HL-60 (cell line): ENCODE measurements at places on chromosomes 5 and 9.
A peak's percentile ranks its signal among the peaks of the same experiment; 100 is the strongest.

- peak; percentile 3 for DNase-seq
These were observed 279.1 kb downstream of the MAST4 start for GRCh38 chr5:66875315-66875714.

GRCh38 chr9:27539479-27540441 is 10.1 kb upstream of the MOB3B start:
- DNase-seq, result no peak

DNA sequence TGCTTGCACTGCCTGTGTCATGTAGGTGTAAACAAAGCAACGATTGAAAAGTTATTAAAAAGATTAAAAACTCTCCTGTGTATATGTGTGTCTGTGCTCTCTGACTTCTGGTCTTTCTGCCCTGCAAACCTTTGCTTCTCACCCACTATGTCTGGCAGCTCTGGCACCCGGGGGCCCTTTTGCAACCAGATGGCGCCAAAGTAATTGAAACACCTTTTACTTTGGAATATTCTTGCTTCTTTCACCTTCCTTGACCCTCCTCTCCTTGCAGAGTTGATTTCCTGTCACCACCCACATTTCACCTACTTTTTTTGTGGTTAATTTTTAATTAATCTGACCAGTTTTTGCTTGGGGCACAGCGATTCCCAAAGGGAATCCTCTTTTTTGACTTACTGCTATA is 275.5 kb downstream of the ARHGEF28 start:
- DNase-seq, result no peak

GRCh38 chr5:157510682-157511081 is 50.7 kb downstream of the NIPAL4 start:
- DNase-seq, result no peak

DNA sequence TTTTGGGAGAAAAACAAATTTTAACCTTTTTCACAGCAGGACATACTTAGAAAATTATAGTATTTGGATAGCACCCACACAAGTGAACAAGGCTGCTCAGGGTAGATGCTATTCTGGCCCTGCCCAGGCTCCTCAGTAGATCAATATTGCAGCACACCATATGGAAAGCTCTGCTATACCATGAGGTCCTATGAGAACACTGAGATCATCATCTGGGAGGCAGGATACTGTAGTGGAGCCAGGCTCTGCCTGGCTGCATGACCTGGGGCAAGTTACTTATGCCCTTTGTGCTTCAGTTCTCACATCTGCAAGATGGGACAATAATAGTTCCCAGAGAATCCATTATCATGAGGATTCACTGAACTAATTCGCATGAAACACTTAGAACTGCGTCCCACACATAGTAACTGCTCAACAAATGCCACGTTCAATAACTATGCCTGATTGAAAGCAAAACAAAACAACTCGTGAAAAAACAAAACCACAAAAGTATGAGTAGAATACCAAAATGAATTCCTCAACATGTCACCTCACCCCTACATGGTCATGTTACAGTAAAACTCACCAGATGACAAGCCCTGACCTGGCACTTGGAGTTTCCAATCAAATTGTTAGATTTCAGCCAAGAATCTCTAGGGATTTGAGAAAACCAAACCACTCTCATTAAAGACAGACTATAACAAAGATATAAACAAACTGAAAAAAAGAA is 31.9 kb downstream of the ARSB start:
- no peak for DNase-seq

- DNase-seq, result no peak
These were observed 167.1 kb downstream of the NIPBL start for GRCh38 chr5:37043693-37044092.

DNA sequence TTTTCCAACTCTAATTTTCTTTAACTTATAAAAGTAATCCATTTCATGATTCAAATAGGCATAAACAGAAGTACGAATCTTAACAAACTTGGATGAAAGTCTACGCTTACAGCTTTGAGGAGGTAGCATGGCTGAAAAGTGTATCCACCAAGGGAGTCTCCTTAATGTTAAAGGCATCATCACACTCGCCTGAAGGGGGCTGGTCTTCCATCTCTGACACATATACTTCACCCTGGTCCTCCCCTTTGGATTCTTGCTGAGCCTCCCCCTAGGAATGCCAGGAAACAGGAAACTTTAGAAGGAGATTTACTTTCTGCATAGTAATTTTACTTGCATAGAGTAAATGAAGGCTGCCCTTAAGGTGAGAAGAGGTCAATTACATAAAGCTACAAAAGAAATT is 10.3 kb upstream of the NME5 start:
- no peak for DNase-seq

GRCh38 chr9:136615631-136616306 is 46.9 kb upstream of the EGFL7 start:
- DNase-seq, result peak; percentile 51

DNA sequence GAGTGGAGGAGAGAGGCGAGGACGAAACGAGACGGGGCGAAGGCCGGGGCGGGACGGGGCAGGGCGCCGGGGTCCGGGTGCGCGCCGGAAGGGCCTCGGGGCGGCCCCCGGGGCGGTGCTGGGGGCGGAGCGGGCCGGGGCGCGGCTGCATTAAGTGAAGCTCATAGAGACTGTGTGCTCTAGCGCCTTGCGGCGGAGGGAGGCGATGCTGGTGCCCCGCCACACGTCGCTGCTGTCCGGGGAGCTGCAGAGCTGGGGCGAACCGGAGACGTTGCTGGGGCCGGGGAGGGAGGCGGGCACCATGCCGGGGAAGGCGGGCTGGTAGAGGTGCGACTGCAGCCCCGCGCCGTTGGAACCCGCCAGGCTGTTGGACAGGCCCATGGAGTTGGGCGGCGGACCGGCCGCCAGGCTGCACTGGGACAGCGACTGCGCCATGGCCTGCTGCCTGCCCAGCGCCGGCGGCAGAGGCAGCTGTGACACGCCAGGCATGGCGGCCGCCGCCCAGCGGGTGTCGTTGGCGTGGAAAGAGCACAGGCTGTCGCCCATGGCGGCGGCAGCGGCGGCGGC is 8.3 kb downstream of the OTP start:
- peak; percentile 11 for DNase-seq

GRCh38 chr5:82784521-82784920 is 292.7 kb downstream of the TMEM167A start:
- DNase-seq, result no peak

DNA sequence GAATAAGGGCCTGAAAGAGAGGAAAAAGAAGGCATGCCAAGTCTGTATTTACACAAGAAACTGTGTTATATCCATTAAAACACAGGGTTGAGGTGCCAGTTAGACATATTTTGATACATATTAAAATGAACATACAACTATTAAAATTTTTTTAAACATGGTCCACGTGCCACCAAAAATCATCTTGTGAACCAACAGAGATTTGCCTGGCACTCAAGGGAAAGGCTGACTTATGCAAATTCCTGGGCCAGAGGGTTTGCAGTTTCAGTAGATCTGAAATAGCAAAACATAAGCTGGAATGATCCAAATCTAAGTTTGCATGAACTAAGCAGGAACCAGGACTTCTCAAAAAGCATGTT is 168.7 kb downstream of the SLIT3 start:
- no peak for DNase-seq

- DNase-seq, result no peak
These were observed 77.3 kb downstream of the PAM start for GRCh38 chr5:102832445-102832844.

GRCh38 chr9:77588271-77588937 is 59.7 kb downstream of the GNA14 start:
- DNase-seq, result peak; percentile 3

DNA sequence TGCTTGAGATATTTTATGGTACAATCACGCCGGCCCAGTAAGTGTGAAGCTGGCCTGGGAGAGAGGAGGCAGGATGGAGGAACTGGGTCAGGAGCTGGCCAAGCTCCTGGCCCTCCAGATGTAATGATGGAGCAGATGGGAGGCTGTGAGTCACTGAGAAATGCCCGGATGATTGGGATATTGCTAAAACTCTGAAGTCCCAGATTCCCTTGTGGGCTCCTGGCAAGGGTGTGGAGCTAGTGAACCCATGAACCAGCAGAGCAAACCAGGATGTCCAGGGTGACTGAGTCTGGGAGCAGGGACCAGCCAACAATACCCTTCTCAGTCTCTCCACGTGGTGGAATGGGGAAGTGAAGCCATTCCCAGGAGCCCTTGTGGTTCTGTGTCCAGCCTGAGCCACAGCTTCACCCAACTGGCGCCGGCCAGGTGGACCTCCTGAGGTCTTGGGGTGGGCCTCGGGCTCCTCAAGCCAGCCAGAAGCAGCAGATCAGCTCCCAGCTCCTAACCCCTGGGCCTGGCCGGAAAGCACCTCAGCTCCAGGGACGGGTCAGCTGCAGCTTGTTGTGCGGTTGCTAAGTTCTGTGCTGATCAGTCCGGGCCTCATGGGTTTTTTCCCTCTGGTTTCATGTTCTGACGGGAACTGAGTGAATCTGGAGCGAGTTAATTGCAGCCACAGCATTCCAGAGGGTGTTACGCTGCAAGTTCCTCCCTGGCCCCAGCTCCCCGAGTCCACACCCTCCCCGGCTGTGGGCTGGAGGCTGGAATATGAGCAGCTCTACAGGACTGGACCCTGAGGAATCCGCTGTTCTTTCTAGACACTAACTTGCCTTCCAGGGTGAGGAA is 37.6 kb downstream of the DUSP1 start:
- DNase-seq, result no peak

DNA sequence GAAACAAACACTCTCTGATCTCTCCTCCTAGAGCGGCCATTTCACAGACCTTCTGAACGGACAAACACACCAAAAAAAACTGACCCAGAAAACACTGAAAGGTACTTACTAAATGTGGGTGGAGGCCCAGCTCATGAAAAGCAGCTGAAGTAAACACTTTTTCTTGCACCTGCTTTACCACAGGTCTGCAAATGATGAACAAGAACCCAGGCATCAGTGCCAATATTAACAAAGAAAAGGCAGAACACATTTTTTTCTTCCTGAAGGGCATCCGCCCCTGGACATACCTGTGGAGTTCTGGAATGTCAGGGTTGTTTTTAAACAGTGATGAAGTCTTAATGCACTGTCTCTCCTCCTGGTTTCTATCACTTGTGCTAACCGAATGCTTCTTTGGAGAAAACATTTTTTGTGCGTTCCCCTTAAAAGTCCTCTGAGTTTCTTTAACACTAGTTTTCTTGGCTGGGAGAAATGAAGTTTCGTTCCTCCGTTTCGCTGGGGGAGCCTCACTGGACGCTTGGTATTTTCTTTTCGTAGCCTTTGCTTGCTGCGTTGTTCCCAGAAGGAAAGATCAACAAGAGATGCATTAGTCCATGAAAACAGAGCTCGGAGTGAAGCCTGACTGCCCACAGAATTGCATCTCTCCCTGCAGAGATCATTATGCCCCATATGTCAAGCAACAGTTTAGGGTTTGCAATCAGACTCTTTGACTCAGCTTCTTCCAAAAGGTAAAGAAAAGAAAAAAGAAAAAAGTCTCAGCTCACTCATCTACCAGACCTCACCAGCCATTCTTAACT is 7.4 kb downstream of the DDX31 start:
- no peak for DNase-seq

GRCh38 chr9:78972303-78972999 is 599.3 kb upstream of the TLE4 start:
- DNase-seq, result no peak

GRCh38 chr5:100516285-100516684 is 18.9 kb upstream of the FAM174A start:
- DNase-seq, result no peak

- no peak for DNase-seq
These were observed 23.4 kb downstream of the ANGPTL2 start for GRCh38 chr9:127098916-127099553.

DNA sequence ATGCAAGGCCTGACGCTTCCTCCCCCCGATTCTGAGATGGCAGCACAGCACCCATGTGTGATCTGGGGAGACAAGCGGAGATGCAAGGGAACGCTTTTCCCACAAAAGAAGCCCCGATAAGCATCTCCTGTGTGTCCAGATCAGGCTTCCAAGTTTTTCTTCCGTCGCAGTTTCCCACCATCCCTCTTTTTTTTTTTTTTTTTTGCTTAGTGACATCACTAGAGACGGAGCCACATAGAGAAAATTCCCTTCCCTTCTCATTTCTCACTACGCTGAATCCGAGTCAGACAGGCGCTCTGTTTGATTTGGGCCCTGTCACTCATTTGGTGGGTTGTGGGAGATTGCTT is 160.9 kb downstream of the HSD17B3 start:
- DNase-seq, result no peak

GRCh38 chr9:89000973-89001916 is 10.0 kb downstream of the S1PR3 start:
- DNase-seq, result peak; percentile 41

GRCh38 chr5:58259685-58260152 is 200.2 kb downstream of the PLK2 start:
- no peak for DNase-seq

DNA sequence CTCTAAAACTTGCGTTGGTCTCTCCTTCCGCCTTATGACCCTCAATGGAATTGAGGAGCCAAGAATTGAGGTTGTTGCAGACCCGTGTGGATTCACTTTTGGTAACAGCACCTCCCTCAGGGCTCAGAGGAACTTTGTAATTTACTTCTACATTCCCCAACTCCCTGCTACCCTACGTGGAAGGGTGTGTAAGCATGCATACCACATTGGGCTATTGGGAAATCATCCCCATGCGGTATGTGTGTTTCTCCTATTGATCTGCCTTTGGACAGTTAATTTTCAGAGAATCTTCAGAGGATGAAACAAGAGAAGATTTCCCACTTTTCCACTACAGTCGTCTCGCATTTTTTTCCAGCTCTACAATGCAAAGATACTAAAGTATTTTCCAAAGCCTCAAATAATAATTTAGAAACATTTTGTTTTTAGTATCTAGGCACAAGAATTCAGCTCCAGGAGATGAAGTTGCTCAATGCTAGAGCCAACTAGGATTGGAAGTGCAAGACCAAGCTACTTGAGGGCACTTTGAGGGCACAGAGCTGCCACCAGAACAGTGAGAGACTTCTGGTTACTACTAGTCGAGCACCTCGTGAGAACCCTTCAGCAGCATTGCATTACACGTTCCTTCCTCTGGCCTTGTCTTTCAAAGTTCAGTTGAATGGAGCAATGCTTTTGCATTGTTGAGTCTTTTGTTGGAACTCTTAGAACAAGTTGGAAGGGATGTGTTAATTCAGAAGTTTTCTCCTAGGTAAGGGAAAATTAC is 3.4 kb downstream of the C1QTNF3 start:
- DNase-seq, result no peak

GRCh38 chr9:113665756-113666155 is 202.2 kb downstream of the RGS3 start:
- no peak for DNase-seq

DNA sequence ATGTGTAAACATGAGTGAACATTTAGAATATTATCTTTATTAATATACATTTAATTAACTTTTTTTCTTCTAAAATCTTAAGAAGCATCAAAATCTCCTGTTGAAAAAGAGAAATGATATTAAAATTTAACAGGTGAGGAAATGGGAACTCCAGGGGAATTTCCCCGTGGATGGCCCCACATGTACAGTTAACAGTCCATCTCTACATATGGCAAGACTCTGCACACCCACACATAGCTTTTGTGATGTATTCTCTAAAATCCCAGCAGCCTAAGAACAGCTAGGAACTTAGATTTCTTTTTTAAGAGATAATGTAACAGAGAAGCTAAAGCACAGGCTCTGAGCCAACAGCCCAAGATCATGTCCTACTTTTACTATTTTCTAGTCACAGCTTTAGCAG is 556.3 kb upstream of the RGMB start:
- no peak for DNase-seq

GRCh38 chr9:8895861-8896224 is 1096.3 kb upstream of the DMAC1 start:
- DNase-seq, result no peak

GRCh38 chr9:124355941-124356744 is 59.1 kb downstream of the PSMB7 start:
- DNase-seq, result no peak
